Foreskin fibroblast (primary cell): ENCODE measurements at places on chromosomes 2 and 18.

DNA sequence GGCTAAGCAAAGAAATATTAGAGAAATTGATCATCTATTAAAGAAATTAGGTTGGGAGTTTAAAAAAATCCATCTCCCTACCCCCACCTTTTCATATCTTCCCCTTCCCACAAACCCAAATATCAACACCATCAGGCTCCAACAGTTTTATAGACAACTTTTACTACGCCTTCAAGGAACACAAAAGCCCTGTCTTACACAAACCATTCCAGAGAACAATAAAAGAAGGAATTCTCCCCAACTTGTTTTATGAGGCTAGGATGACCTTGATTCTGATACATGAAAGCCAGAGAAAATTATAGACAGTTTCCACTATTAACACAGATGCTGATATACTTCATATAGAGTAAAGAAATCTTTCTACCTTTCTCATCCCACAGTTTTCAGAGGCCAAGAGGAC, 211.6 kb downstream of the OSR1 start:
- DNase-seq: no peak

GRCh38 chr2:9285385-9285920, 78.8 kb downstream of the ASAP2 start:
- no peak for DNase-seq

DNA sequence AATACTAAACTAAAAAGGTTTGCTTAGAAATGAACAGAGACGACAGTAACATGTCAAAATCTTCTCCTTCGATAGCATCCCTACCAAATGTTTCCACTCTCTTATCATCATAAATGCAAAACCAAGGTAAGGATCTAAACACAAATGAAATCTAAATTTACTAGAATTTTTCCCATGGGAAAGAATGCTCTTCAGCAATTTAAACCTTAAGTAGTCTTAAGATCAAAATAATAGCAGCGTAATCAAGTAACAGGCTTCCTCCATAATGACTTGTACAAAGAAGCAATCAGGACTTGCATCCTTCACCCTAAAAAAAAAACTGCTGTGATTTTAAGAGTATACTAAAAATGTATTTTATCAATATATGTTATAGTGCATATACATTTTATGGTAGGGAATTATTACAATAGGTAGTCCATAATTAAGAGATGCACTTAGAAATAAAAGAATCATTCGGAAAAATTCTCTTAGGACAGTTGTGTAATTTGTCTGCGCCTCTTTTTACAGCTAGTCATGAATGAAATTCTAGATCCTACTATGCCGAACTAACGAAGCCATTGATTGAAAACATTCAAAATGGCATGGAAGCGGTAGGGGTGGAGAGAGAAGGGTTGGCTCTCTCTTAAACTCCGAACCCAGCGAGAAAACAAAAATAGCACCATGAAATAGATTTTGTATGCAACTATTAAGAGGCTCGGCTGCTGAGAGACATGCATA, 1.3 kb downstream of the PGAP1 start:
- DNase-seq: no peak

GRCh38 chr2:152782171-152782570, 63.8 kb downstream of the ARL6IP6 start:
- DNase-seq: no peak

- no peak for DNase-seq
These were observed 50.2 kb downstream of the EMILIN2 start for GRCh38 chr18:2896990-2897389.

- no peak for DNase-seq
These were observed 11.2 kb upstream of the CYP27C1 start for GRCh38 chr2:127231130-127231865.

GRCh38 chr2:59733567-59733930, 819.9 kb downstream of the BCL11A start:
- no peak for DNase-seq

DNA sequence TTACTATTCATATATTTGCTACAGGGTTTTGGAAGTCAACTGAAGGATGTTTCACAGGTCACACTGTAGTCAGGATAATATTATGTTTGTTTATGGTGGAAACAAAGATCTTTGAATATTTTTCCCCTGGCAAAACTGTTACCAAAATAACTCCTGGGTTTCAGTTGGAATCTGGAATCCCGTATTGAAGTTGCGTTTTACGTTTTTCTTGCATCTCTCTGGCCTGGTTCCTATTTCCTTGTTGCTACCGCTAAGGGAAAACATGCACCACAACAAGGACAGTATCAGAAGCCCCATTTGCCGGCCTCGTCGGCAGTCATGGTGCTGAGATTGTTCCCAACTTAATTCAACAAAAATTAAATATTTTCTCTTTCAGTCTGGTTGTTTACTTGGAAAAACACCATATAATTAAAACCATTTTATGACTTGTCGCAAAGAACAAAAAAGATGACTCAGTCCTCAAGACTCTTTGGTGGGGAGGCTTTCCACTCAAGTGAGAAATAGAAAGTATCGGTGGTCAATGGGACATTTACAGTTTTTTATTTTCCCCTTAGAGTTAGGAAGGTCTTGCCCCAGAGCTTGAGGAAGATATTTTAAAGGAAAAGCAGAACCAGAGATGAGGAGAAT, 42.3 kb downstream of the EN1 start:
- DNase-seq: no peak

- no peak for DNase-seq
These were observed 279.0 kb downstream of the CALCRL start for GRCh38 chr2:187168720-187169713.

GRCh38 chr18:61891894-61892293, 913 bp downstream of the RNF152 start:
- no peak for DNase-seq

- DNase-seq: peak; percentile 89
These were observed 12.8 kb downstream of the EPG5 start for GRCh38 chr18:45954070-45954934.

GRCh38 chr2:143528021-143528420, 398.8 kb downstream of the ARHGAP15 start:
- peak; percentile 41 for DNase-seq

DNA sequence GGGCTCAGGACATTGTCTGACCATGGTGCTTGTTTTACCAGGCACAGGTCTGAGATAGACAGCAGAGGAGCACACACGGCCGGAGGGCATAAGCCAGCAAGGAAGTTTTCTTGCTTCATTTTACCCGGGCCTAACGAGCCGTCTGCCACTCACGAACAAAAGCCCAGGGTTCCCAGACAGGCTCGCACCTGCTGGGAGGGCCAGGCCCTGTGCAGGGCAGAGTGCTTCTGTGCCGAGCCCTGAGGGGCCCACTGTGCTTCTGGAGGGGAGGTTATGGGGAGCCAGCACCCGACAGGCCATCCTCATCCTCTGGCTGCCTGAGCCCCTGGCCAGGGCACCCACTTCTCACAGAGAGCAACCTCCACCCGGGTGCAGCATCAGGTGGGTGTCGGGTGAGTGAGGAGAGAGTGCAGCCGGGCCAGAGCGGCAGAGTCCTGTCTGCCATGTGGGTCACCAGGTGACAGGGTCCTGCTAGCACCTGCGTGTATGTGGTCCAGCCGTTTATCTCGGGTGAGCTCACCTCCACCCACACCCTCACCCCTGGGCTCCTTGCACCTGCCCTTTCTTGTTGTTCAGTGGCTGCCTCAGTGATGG, 297.9 kb downstream of the NDUFA10 start:
- no peak for DNase-seq

DNA sequence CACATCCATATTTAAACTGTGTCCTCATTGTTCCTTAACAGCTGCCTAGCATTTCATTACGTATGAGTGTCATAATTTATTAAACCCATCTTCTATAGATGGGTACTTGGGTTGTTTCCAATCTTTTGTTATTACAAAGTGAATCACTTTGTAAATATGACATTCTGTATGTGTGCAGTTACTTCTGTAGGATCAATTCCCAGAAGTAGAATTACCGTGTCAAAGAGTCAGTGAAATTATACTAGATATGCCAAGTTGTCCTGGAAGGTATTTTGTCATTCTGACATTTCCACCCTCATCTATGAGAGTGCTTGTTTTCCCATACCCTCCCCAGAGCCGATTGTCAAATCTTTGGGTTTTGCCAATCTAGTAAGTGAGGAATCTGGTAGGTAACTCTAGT, 194.5 kb upstream of the APCDD1 start:
- peak; percentile 61 for DNase-seq

DNA sequence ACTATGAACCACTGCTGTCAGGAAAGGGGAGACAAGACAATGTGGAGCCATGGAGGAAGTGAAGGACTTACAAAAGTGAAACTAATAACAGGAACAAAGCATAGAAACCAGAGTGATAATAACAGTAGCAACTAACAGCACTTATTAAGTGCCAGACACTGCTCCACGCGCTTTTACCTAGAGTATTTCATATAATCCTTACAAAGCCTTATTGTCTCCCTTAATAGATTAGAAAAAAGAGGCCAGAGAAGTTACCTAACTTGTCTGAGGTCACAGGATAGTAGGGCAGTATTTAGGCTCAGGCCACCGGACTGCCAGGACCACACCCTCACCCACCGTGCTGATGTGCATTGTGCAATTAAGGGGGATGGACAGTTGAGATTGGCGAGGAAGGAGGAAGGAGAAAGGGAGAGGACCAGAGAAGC, 98.6 kb upstream of the NFU1 start:
- no peak for DNase-seq

DNA sequence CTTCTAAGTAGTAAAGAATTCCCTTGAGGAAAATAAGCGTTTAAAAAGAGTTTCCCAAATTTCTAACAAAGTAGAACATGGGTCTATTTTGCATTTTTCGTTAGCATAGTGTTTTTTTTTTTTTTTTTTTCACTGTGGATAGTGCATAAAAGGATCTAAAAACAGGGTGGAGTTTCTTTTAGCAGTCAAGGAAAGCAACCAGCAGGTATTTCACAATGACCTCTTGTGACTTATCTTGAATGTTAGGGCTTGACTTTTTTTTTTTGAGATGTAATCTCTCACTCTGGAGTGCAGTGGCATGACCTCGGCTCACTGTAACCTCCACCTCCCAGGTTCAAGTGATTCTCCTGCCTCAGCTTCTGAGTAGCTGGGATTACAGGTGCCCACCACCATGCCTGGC, 14.9 kb upstream of the DGKD start:
- no peak for DNase-seq

GRCh38 chr2:47243596-47244323, 88.7 kb upstream of the STPG4 start:
- no peak for DNase-seq

GRCh38 chr2:19632403-19632991, 269.3 kb downstream of the TTC32 start:
- peak; percentile 82 for DNase-seq

GRCh38 chr2:239255628-239256349, 145.0 kb downstream of the HDAC4 start:
- DNase-seq: no peak

DNA sequence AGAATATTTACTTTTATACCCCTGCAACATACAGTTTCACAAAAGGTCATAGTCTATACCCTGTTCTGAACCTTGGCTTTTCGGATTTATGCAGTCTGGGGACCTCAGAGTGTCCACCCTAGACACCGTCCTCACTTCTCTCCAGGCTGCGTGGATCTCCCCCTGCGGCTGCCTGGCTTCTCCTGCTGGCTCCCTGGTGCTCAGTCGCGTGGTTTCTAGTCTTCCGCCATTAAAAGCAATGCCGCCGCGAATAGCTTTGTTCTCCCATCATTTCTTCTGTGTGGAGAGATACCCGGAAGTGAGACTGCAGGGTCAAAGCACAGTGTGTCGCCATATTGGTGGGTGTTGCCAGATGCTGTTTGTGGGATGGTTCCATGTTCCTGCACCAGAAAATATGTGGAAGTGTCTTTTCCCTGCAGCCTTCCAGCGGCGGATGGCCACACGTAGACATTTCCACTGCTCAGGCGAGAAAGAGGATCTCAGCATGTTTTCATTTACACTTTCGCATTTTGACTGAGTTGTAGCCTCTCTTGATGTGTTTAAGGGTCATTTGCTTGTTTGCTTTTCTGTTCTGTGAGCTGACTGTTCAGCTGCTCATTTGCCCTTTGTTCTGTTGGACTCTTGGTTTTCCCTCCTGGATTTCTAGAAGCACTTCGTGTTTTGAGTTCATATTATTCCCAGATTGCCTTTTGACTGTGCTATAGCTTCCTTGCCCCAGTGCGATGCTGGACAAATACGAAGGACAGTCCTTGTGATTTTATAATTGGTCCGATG, 22.9 kb upstream of the ASB1 start:
- no peak for DNase-seq

DNA sequence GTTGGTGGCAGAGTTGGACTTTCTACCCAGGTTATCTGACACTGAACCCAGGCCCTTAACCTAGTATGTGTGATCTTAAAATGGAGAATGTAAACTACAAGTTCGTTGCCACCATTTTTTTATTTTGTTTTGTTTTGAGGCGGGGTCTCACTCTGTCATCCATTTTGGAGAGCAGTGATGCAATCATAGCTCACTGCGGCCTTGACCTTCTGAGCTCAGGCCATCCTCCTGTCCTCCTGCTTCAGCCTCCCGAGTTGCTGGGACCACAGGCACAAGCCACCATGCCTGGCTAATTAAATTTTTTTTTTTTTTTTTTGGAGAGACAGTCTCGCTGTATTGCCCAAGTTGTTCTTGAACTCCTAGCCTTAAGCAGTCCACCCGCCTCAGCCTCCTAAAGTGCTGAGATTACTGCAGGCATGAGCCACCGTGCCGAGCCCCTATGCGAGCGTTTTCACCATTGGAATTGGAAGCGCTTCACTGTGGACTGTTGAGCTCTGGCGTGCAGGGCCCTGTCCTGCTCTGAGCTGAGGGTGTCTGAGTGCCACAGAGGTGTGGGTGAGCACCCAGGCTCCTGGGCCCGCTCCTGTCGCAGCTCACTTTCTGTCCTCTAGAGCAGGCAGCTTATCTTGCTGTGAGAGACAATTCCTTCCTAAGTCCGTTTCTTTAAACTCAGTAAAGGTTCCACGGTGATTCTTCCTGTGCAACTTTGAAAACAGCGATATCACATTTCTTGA, 186.9 kb downstream of the LDLRAD4 start:
- DNase-seq: no peak

- DNase-seq: no peak
These were observed 307.4 kb downstream of the NDUFA10 start for GRCh38 chr2:239717706-239718105.

DNA sequence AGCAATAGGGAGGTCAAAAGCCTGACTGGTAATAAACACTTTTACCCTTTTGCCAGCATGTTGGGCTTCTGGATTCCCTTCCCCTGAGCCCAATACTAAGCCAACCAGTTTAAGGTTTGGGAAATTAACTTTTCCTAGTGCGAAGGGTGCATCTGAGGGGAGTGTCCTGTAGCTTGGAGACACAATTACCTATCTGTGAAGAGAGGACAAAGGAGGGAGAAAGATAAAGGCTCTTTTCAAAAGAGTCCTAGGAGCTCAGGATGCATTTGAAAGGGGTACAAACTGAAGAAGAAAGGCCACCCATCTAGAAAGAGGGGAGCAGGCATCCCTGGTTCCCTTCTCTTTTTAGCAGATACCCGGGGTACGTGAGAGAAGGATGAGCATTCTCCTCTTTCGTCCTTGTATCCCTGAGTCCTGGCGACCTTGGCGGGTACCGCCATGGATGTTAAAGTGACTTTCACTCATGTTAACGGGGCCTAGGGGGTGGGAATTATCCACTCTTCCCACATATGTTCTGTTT, 25.1 kb downstream of the C18orf54 start:
- no peak for DNase-seq

GRCh38 chr2:29509397-29509796, 394.2 kb downstream of the CLIP4 start:
- no peak for DNase-seq

- DNase-seq: peak; percentile 14
These were observed 490.4 kb upstream of the SPRED2 start for GRCh38 chr2:65922794-65923193.

GRCh38 chr2:37862620-37863019, 62.5 kb upstream of the RMDN2 start:
- no peak for DNase-seq

- no peak for DNase-seq
These were observed 126.9 kb upstream of the NCK2 start for GRCh38 chr2:105617631-105618350.

GRCh38 chr2:60391649-60392375, 161.6 kb downstream of the BCL11A start:
- no peak for DNase-seq
